HFF-Myc (cell line): ENCODE measurements at places on chromosomes 13 and 19.

DNA sequence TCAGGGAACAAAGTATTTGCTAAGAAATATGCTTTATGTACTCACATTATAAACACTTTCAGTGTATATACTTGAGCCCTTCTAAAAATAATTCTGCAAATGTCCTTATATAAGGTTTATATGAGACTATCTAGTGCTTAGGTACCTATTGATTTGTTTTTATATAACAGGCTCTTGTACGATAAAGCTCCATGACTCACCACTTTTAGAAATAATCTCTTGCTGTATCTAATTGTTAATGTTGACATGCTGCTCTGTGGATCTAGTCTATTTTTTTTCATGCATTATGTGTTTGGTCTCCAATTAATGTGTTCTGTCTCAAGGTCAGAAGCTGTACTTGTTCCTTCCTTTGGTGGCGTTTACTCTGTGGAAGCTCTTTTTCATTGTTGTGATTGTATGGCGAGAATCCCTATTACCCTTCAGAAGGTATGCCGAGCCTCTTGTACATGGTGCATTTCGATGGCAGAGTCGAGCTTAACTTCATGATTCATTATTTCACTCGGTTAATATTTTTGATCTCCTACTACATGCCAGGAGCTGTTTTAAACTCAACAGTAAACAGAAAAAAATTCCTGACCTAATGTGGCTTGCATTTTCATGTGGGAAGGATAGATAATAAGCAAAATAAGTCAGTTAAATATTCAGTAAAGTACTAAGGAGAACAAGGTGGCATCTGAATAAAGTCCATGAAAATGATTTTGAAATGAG, 361.6 kb downstream of the COG6 start:
- no peak for DNase-seq

GRCh38 chr13:25886438-25887214, 165.2 kb downstream of the SHISA2 start:
- no peak for DNase-seq

GRCh38 chr13:78410847-78411246, 192.5 kb downstream of the POU4F1 start:
- no peak for DNase-seq

DNA sequence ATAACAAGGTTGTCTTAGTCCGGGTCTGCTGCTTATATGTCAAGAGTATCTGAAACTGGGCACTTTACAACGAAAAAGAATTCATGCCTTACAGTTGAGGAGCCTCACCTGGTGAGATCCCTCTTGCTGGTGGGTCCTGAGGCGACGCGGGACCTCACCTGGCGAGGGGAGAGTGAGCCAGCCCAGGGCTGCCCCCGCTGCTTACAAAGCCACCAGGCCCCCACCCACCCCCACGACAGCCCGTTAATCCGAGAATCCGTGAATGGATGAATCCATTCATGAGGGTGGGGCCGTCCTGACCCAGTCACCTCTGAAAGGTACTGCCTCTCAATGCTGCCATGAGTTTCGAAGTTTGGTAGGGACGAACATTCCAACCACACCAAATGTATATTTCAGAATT, 54.0 kb upstream of the F7 start:
- DNase-seq: no peak

- no peak for DNase-seq
These were observed 574.8 kb downstream of the MYO16 start for GRCh38 chr13:109204252-109204651.

- DNase-seq: no peak
These were observed 40.0 kb upstream of the MATK start for GRCh38 chr19:3826163-3826562.

DNA sequence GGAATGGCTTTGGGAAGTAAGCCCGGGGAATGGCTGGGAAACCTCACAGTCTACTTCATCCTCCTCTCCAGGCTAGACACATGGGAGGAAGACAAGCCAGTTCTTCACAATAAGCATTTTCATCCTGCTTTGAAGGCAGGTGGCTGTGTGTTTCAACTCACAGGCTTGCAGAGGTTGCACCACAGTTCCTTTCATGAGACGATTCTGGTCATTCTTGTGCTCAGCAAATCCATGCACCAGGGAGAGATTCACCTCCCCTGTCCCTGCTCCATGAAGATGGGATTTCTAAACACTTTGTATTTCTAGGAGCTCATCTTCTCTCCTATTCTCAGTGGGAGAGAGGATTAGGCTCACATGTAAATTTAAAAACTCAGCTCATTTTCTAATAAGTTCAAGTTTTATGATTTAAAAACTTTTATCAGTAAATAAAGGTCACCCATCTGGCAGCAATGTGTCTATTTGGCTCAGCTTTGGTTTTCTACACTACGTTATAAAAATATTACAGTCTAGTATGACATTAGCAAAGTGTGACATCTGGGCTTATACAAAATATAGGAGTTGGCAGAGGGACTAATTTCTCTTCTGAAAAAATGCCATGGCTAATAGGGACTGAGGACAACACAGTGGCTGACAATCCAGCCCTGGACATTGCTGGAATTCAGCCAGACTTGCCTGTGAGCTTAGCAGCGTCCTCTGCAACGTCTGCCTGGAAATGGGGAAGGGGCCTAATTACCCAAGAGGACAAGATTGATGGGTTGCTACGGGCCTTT, 283.2 kb upstream of the SLC10A2 start:
- no peak for DNase-seq

DNA sequence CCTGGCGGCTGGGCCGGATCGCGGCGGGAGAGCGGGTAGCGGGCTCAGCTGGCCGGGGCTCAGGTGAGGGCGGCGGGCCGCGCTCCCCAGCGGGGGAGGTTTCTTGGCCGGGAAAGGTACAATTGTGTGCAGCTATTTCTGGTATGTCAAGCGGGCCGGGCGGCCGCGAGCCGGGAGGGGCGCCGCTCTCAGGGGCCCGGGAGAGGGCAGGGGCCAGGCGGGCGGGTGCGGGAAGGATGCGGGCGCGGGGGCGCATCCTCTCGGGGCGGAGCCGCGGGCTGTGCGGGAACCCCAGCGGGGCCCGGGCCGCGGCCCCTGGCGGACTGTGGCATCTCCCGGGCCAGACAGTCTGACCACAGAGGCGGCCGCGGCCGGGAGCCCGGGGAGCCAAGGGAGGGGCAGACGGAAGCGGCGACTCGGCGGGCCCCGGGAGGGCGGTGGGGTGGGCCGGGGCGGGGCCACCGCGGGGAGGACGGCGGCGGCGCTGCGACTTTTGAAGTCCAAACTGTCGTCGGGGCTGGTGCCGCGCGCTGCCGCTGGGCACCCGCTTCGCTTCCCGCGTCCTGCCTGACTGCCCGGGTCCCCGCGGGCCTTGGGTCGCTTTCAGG, at the start of gene LMO7:
Gene LMO7 (plus strand): TSS at position 503 of the 608 bp plus-strand sequence. CDS start 328 bp downstream, outside the sequence.
- no peak for DNase-seq

DNA sequence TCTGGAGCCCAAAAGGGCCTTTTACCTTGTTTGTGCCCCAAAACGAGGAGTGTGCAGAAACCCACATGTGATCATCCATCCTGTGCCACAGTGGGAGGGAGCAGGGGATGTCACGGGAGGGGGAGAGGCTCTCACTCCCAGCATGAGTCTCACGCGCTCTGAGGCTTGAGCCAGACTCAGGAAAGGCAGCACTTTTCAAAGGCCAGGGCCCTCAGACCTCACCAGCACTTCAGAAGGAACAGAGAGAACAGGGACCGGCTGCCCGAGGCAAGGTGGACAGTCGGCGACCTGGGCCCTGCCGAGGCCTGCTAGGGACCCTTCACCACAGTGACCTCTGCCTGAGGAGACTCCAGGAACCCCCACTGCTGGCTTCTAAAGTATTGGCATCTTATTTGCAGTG, 71.7 kb upstream of the WASF3 start:
- no peak for DNase-seq

DNA sequence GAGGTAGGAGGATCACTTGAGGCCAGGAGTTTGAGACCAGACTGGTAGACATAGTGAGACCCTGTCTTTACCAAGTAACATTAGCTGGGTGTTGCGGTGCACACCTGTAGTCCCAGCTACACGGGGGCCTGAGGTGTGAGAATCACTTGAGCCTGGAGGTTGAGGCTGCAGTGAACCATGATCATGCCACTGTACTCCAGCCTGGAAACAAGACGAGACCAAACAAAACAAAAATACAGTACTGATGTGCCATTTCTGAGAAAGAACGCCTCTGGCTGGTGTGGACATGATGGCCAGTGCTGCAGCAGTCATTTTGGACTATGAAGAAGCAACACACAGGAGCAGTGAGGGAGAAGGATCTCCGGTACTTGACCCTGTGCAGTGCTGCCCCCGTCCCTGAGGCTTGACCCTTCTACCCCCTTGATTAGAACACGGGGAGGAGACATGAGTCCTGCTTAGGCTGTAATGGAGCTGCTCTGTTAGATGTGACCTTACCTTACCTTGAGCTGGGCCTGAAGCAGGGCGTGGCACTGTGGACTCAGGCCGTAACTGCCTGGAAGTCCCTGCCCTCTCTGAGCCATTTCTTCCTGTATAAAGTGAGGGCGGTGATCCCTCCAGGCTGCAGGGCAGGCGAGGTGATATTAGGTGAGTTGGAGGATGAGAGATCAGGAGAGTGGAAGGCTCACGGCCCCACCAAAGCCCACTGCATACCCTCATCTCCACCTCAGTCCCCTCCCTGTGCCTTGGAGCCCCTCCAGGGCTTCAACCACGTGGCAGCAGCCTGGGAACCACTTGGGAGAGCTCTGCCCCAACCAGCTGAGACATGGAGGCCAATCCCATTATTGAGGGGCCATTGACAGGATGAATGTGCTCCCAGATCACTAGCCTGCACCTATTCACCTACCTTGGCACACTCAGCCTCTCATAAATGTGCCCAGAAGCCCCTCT, 5.9 kb downstream of the RPL18A start:
- DNase-seq: no peak
